ENCODE measurements at places on chromosomes 12 and 14.
A peak's percentile ranks its signal among the peaks of the same experiment; 100 is the strongest.

DNA sequence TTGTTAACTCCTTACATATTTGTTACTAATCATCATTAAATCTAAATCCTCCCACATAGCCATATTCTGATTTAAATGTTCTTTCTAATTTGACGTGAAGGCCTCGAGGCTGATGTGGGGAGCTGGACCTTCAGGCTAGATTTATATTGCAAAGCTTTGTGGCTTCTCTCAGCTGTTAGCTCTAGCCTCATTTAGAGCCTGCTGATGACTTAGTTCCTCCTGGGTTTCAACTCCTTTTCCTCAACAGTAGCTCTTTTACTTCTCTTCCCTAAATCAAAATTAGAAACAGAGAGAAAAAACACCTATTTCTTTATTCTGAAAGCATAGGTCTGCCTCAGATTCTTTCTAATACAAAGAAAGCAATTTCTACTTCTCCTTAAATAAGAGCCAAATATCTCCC lies 477.5 kb upstream of the CCDC196 start:
- DNase-seq, result no peak

GRCh38 chr14:50001999-50002925 lies 109.4 kb downstream of the ARF6 start:
- no peak for DNase-seq

DNA sequence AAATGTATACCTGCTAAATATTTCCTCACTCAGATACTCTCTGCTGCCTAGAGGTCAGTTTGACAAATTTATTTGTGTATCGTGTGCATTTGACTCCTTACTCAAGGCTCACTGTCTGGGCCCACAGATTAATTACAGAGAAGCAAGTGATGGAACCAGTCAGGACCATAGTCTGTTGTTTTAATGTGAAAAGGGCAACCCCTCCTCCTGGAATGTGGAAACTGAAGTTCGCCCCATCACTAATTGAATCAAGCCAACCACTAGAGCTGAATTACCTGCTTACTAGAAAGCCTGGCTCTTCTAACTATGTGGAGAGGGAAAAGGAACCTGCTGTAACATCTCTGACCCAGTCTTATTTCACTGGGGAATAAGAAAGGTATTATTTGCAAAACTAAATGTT lies 199.9 kb upstream of the KRR1 start:
- DNase-seq, result no peak

DNA sequence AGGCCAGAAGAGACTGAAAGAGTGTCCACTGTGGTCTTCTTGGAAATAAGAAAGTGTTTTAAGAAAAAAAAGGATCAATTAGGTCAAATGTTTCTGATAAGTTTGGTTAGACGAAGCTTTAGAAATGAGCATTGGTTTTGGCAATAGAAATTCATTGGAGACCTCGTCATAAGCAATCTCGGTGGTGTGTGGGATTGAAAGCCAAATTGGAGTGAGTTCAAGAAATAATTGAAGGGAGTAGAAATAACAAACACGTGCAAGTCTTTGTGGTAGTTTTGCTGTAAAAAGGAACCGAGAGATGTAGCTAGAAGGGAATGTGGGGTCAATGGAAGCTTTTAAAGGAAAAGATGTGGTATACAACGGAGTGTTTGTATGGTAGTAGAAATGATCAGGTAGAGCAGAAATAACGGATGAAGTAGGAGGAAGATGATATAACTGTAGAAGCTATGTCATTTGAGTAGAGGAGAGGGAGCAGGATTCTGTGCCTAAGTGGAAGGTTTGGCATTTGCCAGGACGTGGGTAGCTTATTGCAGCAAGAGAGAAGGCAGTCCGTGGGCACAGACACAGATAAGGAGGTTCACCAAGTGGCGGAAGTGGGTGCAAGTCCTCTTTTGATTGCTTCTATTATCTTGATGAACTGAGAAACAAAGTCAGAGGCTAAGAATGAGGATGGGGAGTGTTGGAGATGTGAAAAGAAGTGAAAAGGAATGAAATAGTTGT lies 146.2 kb downstream of the DACT1 start:
- DNase-seq, result peak; percentile 47

DNA sequence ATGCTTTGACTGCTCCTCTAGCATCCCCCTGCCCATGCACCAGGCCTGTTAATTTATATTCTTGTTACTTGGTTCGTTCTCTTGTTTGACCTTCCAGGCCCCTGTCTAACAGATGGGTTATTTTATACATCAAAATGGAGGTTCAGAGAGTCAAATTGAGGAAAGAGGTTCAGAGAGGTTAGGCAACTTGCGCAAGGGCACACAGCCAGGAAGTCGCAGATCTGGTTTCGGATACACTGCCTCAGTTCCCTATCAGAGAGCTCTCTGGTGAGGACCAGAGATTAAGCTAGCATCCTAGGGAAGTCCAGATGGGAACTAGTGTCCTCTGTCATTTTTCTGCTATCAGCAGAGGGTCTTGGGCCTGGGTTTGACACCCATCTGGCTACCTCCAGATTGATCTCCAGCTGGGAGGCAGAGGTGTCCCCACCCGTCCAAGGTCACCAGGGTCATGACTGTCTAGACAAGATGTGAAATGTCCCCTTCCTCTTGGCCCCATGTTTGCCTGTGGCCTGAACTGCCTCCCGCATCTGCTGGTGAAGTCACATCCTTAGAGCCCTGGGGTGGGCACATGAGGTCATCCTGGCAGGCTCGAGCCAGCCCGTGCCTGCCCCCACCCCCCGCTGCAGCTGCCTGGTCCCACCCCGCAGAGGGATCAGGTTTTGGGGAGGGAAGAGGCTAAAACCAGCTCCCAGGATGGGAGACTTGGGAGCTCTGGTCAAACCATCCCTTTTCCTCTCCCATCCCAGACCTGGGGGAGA lies 84.3 kb upstream of the NCOR2 start:
- DNase-seq, result no peak

DNA sequence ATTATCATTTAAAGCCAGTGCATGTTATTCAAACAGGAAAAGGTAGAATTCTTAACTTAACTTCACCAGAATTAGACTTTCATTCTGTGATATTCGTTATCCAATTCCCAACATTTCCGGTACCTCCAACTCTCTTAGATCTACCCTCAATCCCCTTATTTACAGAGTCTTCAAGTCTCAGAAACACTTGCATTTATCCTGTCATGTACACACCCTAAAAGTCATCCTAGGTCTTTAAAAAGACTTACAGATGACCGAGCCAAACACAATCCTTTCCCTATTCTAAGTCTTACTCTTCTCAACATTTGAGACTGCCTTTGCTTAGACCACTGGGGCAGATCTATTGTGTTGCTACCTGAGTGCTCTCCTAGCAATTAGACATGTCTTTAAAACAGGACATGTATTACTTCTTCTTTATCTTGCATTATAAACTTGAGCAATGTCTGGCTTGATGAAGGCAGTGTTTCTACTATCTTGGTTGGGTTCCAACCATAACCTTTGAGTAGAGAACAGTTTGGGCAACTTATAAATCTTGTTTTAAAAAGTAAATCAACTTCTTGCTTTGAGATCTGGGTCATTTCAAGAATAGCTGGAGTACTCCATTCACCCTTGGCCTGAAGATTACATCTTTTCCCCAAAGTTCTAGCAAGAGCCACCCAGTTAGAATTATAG lies 140.6 kb upstream of the PLEKHG7 start:
- DNase-seq, result peak; percentile 13

DNA sequence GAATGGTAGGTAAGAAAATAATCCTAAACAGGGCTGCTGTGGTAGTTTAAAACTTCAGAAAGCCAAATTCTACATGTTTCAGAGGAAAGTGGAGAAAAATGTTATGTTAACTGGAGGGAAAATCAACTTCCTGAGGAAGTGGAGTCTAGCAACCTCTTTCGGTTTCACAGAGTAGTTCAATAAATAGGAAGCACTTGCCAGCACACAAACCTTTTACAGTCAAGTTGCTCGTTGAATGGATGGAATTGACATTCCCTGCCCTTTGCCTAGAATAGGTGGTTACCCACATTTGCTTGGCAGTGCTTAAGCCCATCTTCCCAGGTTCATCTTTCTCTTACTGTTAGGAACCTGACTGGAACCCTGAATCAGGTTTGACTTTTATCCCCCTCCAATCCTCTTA lies 15.9 kb downstream of the ANKRD13A start:
- DNase-seq, result no peak

DNA sequence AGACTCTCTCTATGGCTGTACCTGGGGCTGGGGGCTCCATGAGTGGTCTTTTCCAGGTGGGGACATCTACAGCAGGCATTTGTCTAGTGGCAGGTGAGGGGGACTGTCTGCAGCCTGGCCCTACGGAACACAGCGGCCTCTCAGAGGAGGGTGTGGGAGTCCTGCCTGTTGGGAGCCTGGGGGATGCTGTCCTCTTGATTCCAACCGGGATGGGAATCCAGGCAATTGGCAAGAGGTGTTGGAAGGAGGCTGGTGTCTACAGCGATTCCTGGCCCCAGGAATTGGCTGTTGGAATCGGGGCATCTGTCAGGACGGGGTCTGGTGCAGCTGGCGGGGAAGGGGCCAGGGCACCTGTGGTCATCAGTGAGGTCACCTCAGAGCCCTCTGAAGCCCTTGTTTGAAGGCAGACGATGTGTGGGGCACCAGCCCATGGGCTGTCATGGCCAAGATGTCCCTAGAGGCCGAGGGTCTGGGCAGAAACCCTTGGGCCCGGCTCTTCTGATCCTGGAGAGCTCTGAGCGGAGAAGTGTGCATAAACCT lies 386.3 kb downstream of the TMEM121 start:
- no peak for DNase-seq

GRCh38 chr12:121781484-121781997 lies 11.9 kb downstream of the RHOF start:
- no peak for DNase-seq

- DNase-seq, result peak; percentile 42
These were observed 1.2 kb downstream of the ATF7 start for GRCh38 chr12:53624956-53625355.

GRCh38 chr14:22180045-22180444 lies 409.0 kb downstream of the DAD1 start:
- DNase-seq, result no peak

GRCh38 chr14:103094406-103095209 lies at the start of gene EXOC3L4:
EXOC3L4 (plus strand) TSS chr14:103094725; CDS start chr14:103100220, 5,495 bp downstream.
- no peak for DNase-seq

- no peak for DNase-seq
These were observed 191.4 kb downstream of the KTN1 start for GRCh38 chr14:55771242-55771981.

GRCh38 chr14:102554821-102555819 lies 37.3 kb upstream of the RCOR1 start:
- DNase-seq, result no peak

DNA sequence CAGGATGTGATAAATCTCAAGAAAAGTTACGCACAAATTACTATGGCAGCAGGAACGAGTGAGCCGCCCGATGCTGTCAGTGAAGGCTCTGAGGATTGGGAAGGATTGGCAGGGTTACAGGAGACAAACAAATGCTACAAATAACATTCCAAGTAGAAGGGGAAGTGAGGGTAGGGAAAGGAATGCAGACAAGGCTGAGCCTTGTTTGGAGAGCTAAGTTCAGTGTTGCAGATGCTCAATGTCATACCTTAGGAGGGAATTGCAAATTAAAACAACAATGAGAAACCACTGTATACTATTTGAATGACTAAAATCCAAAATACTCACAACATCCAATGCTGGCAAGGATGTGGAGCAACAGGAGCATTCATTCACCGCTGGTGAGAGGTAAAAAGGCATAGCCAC lies 1.3 kb downstream of the CLEC9A start:
- DNase-seq, result peak; percentile 38

- no peak for DNase-seq
These were observed 138.7 kb downstream of the ETV6 start for GRCh38 chr12:11787933-11788849.

DNA sequence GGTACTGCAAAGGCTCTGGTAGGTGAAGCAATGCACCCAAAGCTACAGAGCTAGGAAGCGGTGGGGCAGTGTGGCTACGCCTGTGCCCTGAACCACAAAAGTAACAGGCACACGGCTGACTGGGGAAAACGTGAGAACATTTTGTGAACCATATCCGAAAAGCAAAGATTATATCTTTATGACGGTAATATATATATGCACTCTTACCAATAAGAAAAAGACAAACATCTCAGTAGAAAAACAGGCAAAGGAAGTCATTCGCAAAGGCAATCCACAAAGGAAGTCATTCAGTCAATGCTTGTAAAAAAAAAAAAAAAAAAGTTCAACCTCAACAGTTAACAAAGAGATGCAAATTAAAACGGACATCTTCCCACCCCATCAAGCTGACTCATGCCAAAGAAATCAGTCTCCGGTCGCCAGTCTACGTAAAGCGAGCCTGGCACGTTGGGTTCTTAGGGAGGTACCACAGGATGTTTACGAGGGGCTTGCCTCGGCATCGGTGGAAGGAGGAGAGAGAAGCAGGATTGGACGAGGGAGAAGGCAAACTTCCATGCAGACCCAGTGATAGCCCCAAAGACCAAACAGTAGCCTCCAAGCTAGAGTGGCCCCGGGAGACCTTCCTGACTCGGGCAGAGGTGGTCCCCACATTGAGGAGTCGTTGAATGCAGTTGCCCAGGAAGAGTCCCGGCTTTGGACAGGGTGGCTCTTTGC lies 39.4 kb upstream of the PPP2R5C start:
- peak; percentile 54 for DNase-seq

DNA sequence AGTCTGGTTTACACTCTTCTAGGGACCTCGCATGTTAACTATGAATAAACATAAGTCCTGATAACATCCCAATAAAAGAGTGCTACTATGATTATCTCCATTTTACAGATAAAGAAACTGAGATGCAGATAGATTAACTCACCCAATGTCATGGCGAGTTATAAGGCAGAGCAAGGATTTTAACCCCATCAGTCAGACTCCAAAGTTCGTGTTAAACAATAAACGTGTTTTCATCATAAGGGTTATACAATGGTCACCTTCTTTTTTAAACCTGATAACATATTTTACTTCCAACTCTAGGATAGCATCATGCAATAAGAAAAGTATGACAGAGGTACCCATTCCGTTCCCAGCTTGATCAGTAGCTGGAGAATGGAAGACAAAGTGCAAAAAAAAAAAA lies 1.2 kb downstream of the AREL1 start:
- no peak for DNase-seq

DNA sequence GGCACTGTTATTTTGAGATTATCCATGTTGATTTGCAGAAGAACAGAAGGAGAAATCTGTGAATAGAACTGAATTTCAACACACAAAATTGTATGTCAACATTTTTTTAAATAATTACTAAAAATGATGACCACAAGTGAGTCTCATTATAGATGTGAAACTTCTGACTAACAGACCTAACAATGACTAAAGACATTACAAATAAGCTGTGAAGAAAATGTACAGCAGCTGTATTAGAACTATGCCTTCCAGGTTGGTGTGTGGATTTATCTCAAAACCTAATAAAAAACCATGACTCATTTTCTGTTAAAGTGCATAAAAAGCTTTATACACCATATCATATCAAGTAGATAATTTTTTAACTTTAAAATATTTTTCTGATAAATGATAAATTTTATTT lies 22.5 kb upstream of the FOXG1 start:
- DNase-seq, result peak; percentile 53

DNA sequence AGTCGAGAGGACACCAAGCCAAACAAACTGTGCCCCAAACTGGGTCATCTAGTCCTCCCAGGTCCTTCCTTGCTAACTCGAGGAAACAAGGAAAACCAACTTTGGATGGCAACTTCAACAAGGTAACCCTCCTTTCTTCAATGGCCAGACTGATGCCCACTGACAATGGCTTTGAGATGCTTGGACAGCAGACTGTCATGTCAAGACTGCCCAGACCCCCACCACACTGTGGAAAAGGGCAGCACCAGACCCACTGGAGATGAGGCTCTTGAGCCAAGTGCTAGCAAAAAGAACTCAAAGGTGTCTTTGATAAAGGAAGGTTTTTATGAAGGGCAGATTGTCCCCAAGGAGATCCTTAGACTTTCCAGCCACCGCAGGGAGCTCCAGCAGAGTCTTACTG lies 9.0 kb upstream of the CDH24 start:
- DNase-seq, result no peak

- no peak for DNase-seq
These were observed 69.1 kb downstream of the TMEM260 start for GRCh38 chr14:56648508-56649301.
